NCI-H1436 (cell line): ENCODE measurements at places on chromosomes 16 and 17.

DNA sequence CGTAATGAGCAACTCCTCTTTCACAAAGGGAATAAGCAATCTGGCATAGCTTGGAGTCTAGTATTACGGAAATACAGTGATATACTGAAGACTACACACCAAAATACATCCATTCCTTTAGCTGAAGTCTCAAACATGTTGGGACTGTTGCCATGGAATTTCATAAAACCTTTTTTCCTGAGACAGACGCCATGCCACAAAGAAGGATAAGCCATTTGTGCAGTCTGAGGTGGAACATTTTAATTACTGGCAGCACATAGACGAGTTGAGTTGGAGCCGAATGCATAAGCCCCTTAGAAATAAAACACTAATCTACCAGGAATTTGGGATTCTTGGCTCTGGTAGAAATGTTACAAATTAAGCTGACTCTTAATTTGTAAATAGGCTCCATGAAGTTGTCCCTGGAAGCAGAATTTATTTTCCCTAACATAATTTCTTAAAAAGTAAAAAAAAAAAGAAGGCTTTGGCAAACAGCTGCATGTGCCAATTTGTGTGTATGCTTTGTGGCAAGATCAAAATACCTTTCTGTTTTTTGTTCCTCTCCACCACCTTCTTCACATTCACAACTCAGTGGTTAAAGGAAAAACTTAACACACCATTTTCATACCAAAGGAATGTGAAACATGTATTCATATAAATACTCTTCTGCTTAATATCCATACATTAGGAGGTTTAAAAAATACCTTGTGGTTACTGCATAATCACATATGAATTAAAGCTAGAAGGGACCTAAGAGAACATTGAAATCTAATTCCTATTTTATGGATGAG, 25.5 kb downstream of the GRB7 start:
- no peak for DNase-seq

DNA sequence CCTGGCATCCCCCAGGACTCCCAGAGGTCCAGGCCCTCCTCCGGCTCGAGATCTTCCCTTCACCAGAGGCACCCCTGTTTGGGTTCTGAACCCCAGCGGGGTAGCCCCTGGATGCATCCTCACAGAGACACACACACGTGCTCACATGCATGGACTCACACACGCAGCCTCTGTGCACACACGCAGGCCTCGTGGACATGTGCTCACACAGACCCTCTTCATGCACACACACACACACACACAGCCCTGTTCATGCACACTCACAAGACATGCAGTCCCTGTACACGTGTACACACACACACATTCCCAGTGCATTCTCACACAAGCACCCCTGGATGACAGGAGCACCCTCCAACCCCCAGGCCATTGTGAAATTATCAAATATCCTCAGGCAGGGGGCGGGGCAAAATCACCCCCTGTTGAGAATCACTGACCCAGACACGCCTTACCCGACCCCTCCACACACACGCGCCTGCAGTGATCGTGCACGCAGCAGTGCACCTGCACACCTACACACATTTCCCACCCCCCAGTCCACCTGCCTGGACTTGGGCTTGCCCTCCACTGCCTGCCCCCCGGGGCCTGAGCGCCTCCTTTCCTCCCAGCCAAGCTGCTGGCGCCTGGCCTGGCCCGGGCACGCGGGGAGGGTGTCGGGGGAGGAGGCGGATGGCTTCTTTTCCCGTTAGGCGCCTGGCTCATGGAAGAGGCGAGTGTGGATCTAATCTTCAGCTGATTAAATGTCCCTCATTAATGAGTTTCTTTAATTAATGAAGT, 62.6 kb downstream of the ENGASE start:
- DNase-seq: no peak

DNA sequence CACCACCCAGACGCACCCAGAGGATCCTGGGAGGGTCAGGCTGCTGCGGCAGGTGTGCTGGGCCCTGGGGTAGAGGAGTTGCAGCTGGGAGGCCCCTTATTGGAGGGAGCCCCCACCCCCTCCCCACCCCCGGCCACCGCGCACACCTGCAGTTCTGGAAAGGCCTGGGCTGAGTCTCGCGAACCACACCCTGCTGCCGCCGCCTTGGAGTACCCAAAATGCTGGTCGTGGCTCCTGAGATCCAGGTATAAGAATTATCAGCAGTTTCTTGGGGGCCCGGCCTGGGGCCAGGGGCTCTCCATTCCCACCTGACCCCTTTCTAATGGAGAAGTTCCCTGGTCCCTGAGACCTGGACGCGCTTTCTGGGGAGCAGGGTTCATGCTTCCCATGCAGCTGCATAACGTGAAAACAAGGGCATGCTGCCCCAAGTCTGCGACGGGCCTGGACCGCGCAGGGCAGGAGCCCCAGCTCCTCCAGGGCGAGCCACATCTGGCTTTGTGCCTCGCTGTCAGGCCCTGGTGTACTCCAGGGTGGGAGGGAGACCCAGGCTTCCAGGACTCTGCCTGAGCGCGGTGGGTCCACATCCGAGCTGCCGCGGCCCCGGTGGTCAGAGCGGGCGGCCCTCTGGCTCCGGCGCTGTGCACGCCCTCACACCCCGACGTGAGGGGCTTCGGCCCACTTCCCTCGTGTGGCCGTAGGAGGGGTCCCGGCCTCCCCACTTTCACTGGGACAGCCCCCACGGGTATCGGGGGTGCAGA, 7.3 kb upstream of the SNAI3 start:
- no peak for DNase-seq

DNA sequence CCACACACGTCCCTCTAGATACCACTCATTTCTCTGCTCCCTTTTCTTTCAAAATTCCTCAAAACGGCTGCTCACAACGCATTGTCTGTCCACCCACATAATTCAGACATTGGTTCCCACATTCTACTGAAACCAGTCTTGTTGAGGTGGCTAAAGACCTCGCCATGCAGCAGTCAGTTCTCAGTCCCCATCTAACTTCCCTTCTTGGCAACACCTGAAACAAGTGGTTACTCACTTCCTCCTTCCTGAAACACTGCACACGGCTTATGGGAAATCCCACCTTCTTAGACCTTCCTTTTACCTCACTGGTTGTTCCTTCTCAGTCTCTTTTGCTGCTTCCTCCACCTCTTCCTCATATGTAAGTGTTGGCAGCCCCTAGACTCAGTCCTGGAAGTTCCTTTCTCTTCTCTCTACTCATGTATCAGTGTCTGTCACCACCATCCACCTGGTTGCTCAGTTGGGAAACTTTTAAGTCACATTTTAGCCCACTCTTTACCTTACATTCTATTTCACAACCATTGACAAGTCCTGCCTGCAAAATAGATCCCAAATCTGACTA, 277.1 kb downstream of the CEP112 start:
- no peak for DNase-seq

DNA sequence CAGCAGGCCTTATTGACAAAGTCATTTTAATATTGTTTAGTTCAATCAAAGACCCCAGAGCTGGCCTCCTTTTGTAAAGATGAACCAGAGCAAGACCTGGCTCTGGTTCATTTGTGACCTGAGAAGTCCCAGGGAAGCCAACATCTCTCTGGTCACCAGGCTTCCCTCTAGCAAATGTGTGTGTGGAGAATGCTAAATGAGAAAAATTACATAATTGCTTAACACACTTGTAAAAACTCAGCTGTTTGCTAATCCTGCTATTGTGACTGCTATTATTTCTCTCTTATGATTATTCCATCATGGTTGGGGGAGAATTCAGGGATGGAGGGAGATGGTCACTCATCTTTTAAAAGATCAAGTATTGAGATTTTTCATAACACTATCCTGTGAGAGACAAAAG, 94.3 kb upstream of the CLEC3A start:
- DNase-seq: no peak

DNA sequence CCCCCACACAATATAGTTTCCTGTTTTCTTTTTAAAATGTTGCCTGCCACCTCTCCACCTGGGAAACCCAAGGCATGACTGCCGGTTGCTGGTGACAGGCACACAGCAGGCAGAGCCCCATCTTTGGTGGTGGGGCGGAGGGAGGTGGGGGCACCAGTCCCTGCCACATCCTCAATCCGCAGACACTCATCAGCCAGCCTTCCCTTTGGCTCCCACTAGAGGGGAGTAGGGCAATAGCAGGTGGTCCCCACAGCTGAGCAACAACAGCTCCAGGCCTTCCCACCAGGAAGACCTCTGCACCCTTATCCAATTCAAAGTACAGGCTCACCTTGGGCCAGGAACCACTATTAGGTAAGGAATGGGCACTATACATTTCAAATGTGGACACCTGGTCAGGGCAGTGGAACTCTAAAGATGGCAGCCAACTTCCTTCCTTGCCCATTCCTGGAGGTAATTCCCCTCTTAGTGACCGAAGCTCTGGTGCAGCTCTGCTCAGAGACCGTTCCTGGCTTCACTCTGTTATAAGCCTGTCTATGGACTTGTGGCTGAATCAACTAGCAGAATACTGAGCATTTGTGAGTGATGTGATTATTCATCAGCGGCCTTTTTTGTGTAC, 13.9 kb downstream of the RECQL5 start:
- DNase-seq: peak; percentile 35

- no peak for DNase-seq
Observed at GRCh38 chr17:603406-604114, 111.1 kb downstream of the VPS53 start.

- no peak for DNase-seq
Observed at GRCh38 chr16:71911121-71911520, 15.8 kb downstream of the IST1 start.

DNA sequence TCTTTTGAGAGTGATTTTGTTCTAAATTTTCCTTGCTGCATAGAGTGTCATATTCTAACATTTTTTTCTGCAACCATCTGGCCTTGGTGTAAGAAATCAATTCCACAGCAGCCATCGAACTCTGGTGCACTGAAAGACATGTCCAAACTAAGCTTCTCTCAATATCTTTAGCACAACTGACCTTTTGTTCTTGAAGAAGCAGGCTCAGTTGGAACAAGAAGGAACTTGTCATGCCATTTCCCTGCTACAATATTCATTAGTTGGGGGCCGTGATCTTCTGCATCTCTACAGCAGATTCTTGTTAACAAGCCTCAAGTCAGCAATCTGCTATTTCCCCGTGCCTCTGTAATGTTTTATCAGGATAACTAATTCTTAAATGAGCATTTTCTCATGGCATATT, 1305.6 kb downstream of the CDH11 start:
- DNase-seq: no peak

DNA sequence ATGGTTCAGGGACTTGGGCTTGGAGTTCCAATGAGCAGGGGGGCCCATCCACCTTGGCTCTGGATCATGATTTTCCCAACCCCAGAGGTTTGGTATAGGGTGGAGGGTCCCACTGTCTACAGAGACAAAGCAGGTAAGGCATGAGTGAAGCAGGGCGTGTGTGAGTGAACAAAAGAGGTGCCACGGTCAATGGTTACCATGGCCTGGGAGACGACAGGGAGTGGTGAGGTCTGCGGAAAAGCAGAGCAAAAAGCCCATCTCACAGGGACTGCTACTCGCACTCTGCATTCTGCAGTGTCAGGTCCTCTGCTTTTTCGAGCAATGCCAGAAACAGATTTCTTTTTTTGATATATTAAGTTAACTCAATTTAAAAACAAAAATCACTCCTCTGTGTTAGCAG, 24.6 kb downstream of the MYH11 start:
- DNase-seq: no peak

DNA sequence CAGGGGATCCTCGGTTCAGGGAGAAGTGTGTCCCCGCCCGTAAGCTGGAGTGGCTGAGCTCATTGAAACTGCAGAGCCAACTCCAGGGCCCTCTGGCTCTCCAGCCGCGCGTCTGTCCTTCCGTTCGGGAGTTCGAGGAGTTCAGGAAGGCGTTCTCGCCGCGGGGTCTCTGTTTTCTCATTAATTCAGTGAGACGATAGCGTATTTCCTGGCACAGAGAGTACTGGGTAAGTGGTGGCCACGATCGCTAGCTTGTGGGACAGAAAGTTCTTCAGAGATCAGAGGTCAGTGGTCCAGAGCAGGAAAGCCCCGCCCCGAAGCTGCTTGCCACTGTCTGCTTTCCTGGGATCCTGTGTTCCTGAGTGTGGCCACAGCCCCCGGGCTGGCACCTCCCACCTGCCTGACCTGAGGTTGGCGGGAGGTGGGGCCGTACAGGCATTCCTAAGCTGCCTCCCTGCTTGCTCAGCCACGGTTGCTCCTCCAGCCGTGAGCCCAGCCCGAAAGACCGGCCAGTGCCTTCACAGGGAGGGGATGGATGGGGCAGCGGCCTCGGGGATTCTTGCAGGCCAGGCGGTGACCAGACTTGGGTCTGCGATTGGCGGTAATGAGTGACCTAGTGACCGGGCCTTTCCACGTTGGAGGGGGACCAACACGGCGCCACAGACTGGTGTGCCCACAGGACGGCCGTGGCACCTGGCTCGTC, 8.9 kb downstream of the BAIAP2 start:
- no peak for DNase-seq

DNA sequence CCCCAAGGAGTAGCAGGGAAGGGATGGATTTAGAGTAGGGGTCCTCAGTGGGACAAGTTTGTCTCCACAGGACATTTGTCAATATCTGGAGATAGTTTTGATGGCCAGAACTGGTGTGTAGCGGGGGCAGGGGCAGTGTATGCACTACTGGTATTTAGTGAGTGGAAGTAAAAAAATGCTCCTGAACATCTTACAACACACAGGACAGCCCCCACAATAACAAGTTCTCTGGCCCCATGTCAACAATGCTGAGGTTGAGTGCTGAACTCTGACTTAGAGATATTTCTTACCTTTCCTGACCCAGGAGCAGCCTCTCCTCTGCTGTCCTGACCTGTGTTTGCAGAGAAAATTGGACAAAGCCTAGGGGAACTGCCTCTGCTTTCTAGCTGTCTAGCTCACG, 365.8 kb downstream of the HAPSTR1 start:
- DNase-seq: no peak

GRCh38 chr17:46979147-46979863, at the start of gene RPRML:
RPRML (minus strand) TSS chr17:46979253; CDS start chr17:46979007, 246 bp downstream.
- peak; percentile 41 for DNase-seq

GRCh38 chr17:61689610-61690180, 98.7 kb upstream of the NACA2 start:
- no peak for DNase-seq

DNA sequence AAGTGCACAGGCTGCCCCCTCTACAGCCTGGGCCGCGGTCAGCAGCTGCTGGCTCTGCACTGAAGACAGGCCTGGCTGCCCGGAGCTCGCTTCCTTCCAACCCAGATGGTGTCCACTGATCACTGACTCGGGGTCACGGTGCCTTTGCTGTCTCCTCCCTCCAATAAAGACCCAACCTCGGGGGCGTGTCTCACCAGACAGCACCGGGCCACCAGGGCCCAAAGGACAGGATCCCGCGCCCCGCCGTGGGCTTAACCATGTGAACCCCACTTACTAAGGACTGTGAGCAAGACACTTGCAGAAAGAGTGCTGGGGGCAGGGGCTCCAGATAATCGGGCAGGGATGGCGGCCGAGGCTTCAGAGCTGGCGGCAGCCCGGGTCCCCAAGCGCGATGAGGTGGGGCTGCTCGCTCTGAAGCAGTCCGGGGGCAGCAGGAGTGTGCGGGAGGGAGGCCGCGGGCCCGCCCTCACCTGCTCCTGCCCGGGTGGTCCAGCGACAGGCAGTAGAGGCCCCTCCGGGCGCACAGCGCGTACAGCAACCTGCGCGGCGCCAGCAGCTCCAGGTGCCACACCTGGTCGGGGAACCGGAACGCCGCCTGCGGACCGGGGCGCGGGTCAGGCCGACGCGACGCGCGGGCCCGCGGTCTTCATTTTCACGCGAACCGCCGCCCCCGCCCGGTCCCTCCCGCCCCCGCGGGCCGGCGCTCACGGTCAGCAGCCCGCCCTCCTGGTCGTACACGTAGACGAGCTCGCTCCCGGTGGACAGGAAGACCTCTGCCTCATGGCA, 502 bp downstream of the FAAP100 start:
- no peak for DNase-seq

- no peak for DNase-seq
Observed at GRCh38 chr17:67605256-67605912, 112.4 kb upstream of the NOL11 start.
